ENCODE measurements at places on chromosomes 13 and 19.

GRCh38 chr13:101258071-101258470, 158.2 kb downstream of the NALCN start:
- DNase-seq, result no peak

- DNase-seq, result no peak
Measured at GRCh38 chr19:4052993-4053422, 13.7 kb downstream of the ZBTB7A start.

DNA sequence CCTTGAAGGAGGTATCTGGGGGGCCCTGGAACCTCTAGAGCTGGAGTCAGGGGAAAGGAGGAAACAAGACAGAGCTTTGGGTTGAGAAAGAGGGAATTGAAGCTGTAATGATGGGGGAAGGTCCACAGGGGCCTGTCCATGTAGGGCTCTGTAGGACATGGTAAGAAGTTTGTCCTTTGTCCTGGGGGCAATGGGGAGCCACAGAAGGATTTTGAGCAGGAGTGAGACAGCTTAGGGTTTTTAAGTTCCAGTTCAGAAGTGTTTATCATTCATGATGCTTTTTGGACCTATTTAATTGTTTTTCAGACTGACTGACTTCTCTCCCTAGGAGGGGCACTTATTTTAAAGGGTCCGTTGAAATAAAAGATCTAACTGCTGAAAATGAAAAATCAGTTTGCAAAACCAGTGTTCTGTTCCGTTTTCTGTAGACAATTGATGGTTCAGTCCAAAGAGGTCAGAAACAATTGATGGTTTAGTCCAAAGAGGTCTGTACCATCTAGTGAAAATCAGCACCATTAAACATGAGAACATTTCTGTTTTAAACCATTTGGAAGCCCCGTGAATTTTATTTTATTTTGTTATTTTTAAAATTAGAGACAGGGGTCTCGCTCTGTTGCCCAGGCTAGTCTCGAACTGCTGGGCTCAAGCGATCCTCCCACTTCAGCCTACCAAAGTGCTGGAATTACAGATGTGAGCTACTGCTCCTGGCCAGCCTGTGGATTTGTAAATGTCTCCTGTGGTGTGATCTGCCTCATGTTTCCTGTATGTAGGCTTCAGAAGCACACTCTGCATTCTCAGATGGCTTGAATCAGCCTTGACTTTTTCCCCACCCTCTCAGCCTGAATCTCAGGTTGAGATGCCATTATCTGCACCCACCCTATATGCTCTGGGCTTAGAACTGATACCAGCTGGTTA, 8.4 kb downstream of the PLD3 start:
- DNase-seq, result no peak

- peak; percentile 43 for DNase-seq
Measured at GRCh38 chr13:94660695-94661326, 51.5 kb downstream of the SOX21 start.

- DNase-seq, result no peak
Measured at GRCh38 chr19:11445141-11445540, 9.7 kb downstream of the PRKCSH start.

DNA sequence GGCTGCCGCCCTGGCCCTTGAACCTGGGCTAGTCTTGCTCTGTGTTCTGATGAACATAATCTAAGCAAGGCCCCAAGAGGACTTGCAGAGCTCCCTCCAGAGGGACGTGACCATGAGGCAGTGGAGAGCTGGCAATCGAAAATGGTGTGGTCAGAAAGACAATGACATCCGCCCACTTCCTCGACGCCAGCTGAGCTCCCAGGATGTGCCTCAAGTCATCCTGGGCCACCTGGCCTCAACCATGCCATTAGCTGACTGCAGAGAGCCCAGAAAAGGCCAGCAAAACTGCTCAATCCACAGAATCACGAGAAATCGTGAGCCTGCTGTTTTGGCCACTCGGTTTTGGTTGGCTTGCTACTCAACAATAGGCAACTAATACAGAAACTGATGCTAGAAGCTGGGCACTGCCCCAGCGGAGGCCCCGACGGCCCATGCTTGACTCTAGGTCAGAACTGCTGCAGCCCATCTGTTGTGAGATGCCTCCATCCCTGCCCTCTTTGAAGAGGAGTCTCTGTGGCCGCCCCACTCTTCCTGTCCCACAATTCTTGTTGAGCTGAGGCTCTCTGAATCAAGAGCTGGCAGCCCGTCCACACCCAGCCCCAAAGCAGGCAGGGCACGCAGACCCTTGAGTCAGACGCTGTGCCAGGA, 53.3 kb downstream of the STK24 start:
- no peak for DNase-seq

DNA sequence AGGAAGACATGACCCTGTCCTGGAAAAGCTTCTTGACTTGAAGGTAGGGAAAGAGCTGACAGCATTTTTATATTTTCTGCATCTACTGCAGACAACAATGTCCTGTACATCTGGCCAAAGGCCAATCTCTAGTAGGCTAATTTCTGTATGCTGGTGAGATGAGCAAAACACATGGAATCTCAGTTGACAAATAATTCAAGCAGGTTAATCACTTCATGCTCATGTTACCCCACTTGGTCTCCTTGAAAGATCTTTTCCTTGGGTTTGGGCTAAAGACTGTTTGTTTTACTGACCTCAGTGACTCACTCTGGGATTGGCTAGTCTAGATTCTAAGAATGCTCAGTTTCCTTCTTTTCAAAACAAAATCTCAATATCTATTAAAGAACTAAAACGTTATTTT, 298.8 kb downstream of the LMO7 start:
- no peak for DNase-seq

- DNase-seq, result no peak
Measured at GRCh38 chr13:76636829-76637228, 249.4 kb downstream of the KCTD12 start.

GRCh38 chr19:30226464-30227011, 145.6 kb upstream of the ZNF536 start:
- DNase-seq, result peak; percentile 70

DNA sequence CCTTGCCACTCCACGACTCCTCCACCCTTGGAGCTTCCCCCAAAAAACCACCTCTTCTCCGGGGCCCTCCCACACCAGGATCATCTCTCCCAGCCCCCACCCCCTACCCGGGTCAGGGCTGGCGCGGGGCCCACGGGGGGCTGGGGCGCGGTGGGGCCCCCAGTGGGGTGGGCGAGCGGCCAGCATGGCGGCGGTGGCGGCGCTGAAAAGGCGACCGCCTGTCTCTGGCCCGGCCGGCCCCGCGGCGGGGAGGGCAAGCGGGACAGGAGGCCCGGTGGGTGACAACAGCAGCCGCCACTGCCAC, 850 bp downstream of the DYRK1B start:
- DNase-seq, result no peak

- no peak for DNase-seq
Measured at GRCh38 chr19:1000095-1000494, at the start of gene GRIN3B. Gene GRIN3B (plus strand): TSS chr19:1000419. CDS start chr19:1000438, 19 bp downstream.

- no peak for DNase-seq
Measured at GRCh38 chr13:80093888-80094287, 247.0 kb downstream of the SPRY2 start.

DNA sequence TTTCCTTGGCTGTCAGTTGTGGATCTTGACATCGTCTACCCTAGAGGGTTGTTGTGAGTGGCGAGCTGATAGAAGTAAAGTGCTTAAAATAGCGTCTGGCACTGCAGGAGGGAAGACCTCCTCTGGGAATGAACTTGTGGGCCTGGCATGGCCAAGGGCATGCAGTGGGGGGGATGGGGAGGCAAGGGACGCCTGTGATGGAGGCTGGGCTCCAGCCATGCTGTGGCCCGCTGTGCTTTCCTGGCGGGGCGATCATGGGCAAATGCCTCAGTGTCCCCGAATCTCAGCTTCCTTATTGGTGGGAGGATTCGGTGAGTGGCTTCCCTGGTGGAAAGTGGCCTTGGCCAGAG, 10.7 kb downstream of the CARM1 start:
- no peak for DNase-seq

GRCh38 chr19:31424861-31425620, 75.8 kb upstream of the TSHZ3 start:
- no peak for DNase-seq

- DNase-seq, result no peak
Measured at GRCh38 chr19:38993271-38993670, 17.7 kb upstream of the FBXO17 start.

GRCh38 chr19:10325732-10326131, 7.6 kb downstream of the RAVER1 start:
- DNase-seq, result no peak

- peak; percentile 60 for DNase-seq
Measured at GRCh38 chr19:46981286-46981945, 38.2 kb upstream of the NPAS1 start.
